ENCODE measurements at places on chromosomes 12 and 14.

- DNase-seq, result no peak
Measured at GRCh38 chr12:58764100-58764953, 156.0 kb downstream of the LRIG3 start.

- no peak for DNase-seq
Measured at GRCh38 chr12:52805000-52805399, 8.9 kb downstream of the KRT4 start.

GRCh38 chr12:6031001-6031400 is 85.9 kb upstream of the ANO2 start:
- DNase-seq, result no peak

DNA sequence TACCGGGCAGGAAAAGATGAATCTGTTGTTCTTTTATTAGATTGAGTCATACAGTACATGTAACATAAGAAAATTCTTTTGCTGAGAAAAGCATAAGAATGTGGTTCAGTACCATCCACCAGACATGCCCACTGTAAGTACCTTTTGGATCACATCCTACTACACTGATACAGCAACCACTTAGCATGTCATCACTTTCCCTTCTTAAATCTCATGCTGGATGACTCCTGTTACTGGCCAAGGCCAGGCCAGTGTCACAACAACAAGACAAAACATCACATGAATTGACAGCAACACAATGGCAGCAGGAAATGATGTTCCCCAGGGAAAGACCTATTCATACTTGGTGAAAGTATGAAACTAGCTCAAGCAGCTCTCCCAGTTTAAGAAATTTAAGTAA is 46.4 kb downstream of the STXBP6 start:
- DNase-seq, result no peak

GRCh38 chr12:21642707-21643389 is 14.8 kb downstream of the LDHB start:
- no peak for DNase-seq

DNA sequence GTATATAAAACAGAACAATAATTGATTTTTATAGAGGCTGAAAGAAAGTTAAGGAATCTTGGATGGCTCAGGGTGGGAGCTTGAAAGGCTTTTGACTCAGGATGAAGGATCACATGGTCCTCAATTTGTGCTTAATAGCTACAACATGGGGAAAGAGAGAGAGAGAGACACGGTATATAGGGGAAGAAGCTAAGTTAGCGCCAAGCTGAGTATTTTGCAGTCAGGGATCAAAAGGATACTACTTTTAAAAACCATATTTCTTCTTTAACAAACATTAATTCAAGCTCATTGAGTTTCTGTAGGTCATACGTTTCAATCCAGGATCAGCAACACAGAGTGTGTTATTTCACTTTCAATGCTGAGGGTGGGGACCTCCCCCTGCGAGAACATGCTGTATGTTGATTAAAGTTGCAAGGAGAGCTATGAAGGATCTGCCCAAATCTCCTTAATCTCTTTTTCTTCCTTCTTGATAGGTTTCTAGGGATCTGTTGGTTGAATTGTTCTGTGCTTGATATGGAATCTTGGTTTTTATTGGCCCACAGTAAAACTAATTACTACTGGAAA is 133.1 kb upstream of the NUDT4 start:
- no peak for DNase-seq

DNA sequence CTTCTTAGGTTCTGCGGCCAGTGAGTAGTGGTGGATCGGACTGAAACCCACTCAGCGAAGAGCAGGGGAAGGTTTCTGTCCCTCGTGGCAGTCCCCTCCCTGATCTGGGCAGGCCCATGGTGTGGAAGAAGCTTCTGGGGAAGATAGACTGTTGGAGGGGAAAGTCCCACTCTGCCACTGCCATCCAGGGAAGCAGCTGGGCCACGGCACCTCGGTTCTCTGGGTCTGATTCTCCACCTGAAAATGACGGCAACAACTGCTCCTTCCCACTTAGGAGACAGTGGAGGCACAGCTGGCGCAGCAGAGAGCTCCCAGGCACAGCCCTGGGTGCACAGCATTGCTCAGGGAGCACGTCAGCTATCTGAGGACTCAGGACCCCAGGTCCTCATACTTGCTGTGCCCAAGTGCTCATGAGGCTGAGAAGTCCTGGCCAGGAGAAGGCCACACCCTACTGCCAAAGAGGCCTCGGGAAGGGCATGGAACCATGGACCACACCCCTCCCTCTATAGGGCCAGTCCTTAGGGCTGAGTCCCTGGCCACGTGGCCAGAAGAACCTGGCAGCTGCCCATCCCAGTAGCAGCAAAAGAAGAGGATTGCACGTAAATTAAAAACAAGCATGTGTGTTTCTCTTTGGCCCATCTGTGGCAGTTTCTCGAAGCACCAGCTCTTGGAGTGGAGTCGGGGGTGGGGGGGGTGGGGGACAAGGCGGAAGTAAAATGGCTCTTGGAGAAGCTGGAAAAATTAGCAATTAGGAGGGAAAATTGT is 85.3 kb upstream of the BCL11B start:
- no peak for DNase-seq

DNA sequence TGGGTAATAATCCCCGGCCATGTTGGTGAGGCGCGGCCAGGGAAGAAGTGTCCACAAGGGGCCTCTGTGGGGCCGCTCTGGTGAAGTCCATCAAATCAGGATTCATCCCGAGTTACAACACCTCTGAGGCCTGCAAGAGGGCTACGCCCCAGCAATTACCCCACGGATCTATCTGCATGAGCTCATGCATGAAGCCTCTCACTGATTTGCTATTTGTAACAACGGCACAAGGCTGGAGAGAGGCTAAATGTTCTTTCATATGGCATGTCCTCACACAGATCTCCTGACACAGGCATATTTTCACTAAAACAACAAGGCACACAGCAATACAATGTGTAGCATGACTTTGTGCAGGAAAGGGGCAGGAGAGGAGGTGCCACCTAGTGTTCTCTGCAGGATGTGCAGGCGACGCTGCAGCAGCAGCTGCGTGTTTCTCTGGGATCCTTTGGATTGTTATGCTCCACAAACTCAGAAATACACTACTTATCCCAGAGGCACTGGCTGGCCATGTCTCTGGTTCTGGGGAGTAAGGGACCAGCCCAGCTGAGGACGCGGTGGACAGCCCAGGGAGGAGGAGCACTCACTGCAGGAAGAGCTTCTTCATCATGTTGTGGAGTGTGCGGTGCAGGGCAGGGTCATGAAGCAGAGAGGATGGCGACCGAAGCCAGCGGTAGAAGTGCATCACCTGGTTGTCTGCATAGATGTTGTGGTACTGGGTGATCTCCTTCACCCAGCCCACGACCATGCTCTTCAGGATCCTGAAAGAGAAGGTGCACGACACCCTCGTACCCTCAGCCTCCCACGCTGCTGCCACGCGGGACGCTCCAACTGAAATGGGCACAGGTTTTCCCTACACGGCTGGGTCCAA is 20.2 kb downstream of the P2RX2 start:
- no peak for DNase-seq

DNA sequence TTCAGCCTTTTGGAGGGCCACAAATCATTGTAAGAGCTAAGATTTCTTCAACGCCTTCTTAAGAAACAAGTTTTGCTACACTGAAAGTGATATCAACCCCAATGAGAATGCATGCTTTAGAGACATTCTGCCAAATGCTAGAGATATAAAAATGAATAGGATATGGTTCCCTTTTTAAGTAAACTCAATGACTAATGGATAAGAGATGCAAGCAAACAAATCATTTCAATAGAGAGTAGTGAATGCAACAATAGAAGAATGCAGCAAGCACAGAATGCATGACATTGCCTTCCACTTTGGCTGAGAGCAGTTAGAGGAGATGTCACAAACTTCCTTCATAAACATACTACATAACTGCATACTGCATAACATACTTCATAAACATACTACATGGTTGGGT is 116.4 kb downstream of the PDZRN4 start:
- no peak for DNase-seq

- DNase-seq, result no peak
Measured at GRCh38 chr12:123062681-123063486, 82.4 kb downstream of the ARL6IP4 start.

- DNase-seq, result no peak
Measured at GRCh38 chr12:86261142-86261541, 5.0 kb upstream of the MGAT4C start.

DNA sequence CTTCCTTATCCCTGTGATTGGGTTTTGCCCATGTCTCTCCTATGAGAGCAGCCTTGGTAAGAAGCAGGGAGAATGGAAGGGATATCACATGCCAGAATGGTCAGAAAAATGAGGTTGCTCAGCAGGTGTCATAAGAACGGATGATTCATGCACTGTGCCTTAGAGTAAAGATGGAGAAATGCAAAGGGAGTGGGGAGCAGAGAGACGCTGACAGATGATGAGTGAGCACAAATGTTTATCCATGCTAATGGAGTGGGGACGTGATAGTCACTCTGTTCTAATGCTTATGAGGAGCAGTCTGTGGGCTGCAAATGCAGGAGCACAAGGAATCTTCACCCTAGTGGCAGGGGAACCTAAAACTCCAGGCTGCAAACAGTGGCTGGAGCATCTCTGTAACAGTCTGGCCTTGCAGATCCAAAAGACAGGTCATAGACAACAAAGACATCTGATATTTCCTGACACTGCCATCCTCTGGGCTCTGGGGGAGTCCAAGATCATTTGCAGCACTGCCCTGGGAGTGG is 243.2 kb downstream of the CACNA1C start:
- DNase-seq, result no peak

DNA sequence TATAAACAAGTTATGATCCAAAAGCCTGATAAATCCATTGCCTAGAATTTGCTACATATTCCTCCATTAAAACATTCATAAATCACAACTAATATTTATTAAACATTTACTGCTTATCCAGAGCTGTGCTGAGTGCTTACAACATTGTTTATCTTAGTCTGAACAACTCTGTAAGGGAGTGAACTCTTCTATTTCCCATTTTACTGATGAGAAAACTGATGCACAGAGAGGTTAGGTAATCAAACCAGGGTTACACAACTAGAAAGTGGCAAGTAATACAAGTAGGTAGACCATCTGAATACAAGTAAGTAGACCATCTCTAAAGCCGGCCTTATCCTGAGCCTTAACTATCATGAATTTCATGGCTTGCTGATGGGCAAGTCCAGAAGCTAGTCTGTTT is 39.5 kb downstream of the WASHC3 start:
- DNase-seq, result no peak

DNA sequence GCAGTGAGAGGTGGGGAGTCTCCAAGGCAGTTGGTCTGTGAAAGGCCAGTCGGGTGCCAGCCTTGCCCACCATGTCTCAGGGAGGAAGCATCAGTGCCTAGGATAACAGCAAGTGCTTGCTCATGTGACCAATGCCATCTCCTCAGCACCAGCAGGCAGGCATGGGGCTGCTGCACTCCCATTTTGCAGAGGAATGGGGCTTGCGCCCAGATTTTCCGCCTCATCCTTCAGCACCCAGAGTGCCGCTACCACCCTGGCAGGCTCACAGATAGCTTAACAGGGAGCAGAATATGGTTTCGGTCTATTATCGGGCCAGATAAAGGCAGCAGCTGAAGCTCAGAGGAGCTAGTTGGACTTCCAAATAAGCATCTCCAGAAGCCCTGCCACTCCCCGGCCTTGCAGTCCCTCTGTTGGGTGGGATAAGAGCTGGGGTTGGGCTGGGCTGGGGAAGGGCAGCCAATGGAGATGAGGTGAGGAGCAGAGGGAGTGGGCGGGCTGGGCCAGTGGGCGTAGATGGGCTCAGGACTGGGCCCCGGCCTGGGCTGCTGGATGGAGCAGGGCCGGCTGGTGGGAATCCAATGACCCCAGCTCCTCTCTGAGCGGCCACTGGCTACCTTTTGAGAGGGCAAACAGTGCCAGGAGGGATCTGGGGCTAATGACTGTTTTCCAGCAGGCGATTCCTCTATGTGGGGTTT is 8.4 kb upstream of the KRT80 start:
- DNase-seq, result no peak

- DNase-seq, result no peak
Measured at GRCh38 chr12:112812600-112813406, 21.3 kb downstream of the RPH3A start.

GRCh38 chr12:51005671-51006070 is 20.5 kb downstream of the SLC11A2 start:
- no peak for DNase-seq

DNA sequence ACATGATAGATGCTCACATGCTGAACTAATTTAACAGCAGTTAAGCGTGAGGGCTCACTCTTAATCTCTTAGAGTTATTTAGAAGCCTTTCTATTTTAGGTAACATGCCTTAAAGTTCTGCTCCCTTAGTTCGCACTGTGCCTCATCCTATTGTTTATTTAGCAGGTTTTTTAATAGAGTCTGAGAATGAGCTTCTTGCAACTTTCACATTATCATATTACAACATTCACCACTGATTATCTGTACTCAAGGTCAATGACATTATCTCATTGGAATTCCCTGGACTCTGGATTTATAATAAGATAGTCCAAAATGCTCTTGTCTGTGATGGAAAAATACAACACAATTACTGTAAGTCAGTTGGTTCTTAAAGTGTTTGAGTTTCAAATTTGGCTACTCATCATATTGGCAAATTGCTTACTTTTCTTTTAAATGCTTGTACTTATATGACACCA is 183.6 kb upstream of the SLC38A2 start:
- no peak for DNase-seq

GRCh38 chr12:82781309-82781997 is 94.7 kb downstream of the TMTC2 start:
- DNase-seq, result no peak

DNA sequence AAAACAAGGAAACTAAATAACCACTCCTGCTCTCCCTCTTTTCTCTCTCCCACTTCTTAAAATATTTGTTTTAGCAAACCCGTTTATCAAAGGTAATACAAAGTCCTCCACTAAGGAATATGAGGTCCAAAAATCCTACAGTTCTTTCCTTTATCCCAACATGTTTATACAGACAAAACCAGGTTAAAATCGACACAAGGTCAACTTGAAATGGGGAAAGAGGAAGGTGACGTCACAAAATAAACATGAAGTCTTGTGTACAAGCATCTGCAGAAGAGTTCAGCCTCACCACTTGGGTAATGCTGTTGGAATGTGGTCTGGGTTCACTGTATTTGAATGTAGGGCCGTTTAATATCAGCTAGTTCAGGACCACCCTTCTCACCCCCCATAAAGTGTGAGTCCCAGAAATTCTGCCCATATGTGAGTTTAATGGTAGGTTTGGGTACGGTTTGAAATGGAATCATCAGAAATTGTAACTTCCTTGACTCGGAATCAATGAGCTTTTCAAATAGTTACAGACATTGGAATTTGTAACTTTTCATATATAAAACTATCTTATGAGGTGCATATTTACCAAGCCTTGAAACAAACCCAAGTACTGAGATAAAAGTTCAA is 120.0 kb upstream of the SLC38A2 start:
- no peak for DNase-seq

Measured in GM18507 (cell line).